ENCODE measurements at places on chromosomes 2 and 18.

GRCh38 chr2:156182132-156182531 lies 150.4 kb downstream of the NR4A2 start:
- DNase-seq = no peak

- no peak for DNase-seq
Measured at GRCh38 chr2:227161947-227162346, 2.1 kb downstream of the COL4A4 start.

DNA sequence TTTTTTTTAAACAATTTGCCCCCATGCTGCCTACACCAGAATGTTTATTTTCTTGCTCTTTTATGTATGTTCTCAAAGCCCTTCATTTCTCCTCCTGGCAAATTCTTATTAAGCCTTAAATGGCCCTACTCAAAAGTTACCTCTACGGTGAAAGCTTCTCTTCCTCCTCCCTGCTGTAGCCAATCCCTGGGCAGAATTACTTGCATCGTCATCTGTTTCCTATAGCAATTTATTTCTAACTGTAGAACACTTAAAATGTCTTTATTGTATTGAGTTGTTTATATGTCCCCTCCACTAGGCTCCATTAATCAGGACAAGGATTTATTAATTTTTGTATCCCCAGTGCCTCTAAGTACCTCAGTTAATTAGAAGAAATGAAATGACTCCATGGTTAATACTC lies 2.5 kb upstream of the RAD51AP2 start:
- no peak for DNase-seq

DNA sequence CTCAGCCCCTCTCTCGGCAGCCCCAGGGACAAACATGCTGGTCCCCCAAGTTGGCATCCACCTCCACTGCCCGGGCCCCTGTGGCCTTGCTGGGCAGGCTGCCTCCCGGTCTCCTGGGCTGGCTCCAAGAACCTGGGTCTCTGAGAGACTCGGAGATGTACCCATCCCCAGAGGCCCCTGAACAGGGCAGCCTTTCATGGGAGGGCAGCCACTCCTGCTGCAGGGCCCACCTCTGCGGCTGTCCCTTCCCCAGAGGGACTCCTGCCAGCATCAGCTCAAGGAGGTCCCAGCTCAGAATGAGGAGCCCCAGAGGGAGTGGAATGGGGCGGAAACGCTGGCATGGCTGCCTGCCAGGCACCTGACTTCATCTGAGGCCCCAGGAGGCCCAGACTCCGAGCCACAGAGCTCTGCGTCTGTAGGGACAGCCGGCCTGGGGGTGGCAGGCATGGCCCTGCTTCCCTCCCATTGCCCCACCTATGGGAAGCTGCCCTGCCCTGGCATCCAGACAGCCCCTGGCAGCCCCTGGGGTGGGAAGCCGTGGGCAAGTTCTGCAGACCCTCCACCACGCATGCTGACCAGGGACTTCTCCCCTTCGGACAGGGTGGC lies 857 bp upstream of the CROCC2 start:
- DNase-seq = no peak

GRCh38 chr2:105308382-105309146 lies 21.0 kb downstream of the TGFBRAP1 start:
- no peak for DNase-seq

DNA sequence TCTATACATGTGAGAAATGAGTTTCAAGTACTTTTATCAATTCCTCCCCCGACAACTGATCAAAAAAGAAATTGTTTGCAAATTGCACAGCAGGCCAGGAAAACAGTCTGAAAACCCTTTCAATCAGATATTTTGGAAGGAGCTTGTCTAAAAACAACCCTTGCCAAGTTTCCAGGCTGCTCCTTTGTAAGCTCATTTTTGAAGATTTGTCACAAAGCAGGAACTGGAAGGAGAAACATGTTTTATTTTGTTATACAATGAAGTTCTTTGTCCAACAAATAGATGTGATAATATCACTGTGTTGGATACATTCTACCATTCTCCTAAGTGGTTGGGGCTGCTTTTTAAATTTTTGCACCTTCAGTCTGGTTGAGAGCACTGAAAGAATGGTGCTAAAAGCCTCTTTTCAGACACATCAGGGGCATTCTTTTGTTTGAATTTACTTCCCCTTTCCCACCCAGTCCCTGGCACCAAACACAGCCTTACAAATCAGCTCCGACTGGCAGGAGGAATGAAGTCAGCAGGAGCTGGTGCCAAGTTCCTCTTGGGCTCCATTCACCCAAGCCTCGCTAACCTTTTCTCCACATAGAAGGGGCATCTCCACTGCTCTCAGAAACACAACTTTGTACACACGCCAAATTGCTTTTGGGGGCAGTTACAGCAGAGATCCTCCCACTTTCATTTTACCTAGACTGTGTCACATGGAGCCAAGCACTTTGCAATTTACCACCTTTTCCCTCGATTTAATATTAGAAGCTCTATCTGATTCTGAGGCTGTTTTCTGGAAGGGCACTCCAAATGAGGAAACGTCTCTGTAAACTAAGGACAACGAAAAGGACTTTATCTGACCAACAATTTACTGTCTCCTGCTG lies 88.0 kb downstream of the C1D start:
- no peak for DNase-seq

DNA sequence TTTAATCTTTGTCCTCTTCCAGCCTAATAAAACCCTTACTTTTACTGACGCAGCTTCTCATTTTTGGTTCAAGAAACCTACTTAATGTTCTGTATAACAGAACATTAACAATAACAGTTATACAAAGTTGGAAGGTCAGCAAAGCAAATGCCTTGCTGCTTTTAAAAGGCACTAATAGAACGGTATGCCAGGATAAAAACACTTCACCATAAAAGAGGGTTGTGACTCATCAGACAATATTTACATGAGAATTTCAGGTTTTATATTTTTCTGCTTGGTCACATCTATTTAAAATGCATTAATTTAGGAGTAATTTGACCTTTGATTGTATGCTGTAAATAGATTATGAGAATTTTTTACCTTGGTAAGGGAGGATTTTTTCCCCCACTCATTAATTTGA lies 3.0 kb downstream of the KLHL41 start:
- no peak for DNase-seq

DNA sequence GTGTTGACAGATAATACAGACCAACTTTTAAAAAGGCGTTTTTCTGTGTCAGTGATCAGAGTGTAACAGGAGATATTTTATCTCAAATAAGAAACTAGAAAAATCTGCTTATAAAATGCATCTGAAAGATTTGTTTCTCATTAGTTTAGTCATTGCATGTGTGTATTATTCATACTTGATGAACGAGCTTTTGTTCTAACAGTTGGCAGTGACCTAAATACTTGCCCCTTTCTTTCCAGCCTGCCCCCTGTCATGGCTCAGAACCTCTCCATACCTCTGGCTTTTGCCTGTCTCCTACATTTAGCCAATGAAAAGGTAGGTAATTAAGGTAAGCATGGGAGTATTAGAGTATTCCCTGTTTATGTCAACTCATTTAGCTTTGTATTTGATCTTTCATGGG lies 33.6 kb downstream of the NCAPH start:
- DNase-seq = no peak

- DNase-seq = no peak
Measured at GRCh38 chr18:42025974-42026625, 71.1 kb downstream of the PIK3C3 start.

- DNase-seq = no peak
Measured at GRCh38 chr18:8368512-8369217, 240.6 kb upstream of the RAB12 start.

- DNase-seq = no peak
Measured at GRCh38 chr2:223404616-223405015, 197.5 kb downstream of the SCG2 start.

GRCh38 chr2:219547621-219548020 lies 3.8 kb downstream of the TMEM198 start:
- DNase-seq = no peak

DNA sequence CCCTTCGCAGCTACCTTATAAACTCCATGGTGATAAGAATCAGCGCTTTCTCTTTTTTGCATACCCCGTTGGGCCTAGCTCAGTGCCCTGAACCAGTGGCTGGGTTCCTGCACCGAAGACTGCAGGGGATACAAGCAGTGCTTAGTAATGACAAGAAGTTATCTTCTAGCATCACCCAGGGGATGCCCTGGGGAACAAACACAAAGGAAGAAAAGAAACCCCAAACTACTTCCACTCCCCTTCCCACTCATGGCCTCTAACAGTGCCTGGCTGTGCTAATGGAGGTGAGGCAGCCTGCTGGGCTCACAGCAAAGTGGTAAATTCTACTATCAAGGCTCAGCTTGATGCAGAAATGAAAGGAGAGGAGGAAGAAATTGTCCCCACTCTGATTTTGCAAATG lies 314.7 kb downstream of the TXNL1 start:
- DNase-seq = no peak

DNA sequence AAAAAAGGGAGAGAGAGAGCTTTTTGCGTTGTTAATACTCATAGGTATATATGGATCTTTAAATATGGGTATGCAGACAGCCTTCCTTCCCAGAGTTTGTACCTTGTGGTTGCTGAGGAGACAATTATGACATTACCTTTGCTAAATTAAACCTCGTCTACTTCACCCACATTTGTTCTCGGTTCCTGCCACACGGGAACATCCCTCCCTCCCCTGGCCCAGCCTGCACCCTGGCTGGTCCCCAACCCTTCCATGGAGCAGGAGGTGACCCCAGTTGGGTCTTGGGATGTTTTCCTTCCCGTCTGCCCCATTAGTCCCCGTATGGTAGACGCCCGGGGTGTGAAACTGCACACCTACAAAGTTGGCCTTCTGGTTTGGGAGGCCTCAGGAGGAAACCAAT lies 105.3 kb upstream of the FZD7 start:
- DNase-seq = no peak

- no peak for DNase-seq
Measured at GRCh38 chr2:128373451-128374000, 54.9 kb upstream of the HS6ST1 start.

DNA sequence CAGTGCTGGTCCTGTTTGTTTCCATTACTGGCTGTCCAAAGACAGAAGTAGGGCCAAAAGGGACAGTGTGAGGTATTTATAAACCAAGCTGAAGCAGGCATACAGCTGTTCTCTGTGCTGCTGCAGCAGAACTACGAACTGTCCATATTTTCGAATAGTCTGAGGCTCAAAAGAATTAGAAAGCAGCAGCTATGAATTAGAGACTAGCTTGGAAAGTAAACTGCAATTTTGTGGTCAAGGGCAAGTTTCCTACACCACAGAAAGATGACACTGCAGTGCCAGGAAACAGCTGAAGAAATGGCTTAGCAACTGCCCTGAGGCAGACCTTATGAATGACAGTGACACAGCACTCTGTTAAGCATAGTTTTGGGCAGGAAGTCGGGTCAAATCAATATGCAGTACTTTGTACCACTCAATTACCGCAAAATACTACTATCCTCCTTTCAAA lies 125.3 kb downstream of the TMEM131 start:
- DNase-seq = peak; percentile 13
